ENCODE measurements at places on chromosomes 3 and 15. TPM values are rescaled to one million over a fixed set of nuclear protein-coding genes. Genes with fewer than 3 reads are reported as not detected.
A peak's percentile ranks its signal among the peaks of the same experiment; 100 is the strongest.

DZIP3 gene
- 19.3 TPM for total RNA-seq

GRCh38 chr3:38608086-38608775, 41.3 kb downstream of the SCN5A start:
- no peaks in the 10 kb centered on the region for H3K4me1 ChIP-seq
- H3K27me3 ChIP-seq: no peaks in the 10 kb centered on the region
- H3K27ac ChIP-seq: no peak overlapping the region

- DNase-seq: no peak
- H3K27ac ChIP-seq: no peak overlapping the region
- H3K4me1 ChIP-seq: no peaks in the 10 kb centered on the region
- peaks cover 23% of the 10 kb centered on the region for H3K36me3 ChIP-seq
- H3K27me3 ChIP-seq: no peaks in the 10 kb centered on the region
Measured at GRCh38 chr3:52226229-52226817, 878 bp upstream of the TLR9 start.

FOXL2NB gene
- total RNA-seq: not detected

KNL1 gene
- total RNA-seq: 5.0 TPM

FBLN2 gene
- 138 TPM for total RNA-seq

PAQR5 gene
- 9.8 TPM for total RNA-seq

DNA sequence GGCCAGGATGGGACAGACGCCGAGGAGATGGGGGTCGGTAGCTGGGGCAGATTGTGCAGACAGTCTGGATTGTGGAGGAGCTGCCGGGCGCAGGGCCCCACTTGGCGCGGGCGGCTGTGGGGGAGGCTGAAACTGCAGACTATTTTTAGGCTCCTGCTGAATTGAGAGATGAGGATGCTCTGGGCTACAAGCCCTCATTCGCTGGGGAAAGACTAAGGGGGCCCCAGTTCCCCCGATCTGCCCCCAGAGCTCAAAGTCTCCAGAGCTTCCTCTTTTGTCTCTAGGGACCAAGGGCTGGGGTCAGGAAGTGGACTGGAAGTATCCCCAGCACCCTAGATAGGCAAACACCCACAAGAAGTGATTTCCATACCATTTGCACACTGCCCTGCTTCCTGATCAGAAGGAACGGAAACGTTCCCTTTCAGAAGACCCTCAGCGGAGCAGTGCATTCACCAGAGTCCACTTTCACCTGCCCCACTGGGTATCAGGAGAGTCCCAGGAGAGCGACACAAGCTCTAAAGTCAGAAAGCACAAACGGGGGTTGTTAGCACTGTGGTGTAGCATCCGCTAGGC, 29.7 kb downstream of the SEMA7A start:
- H3K27me3 ChIP-seq: no peaks in the 10 kb centered on the region
- no peaks in the 10 kb centered on the region for H3K36me3 ChIP-seq
- DNase-seq: no peak
- H3K4me1 ChIP-seq: peaks cover 27% of the 10 kb centered on the region
- no peak overlapping the region for H3K27ac ChIP-seq

GRCh38 chr15:55222588-55222987, 25.8 kb upstream of the RSL24D1 start:
- no peak overlapping the region for H3K4me3 ChIP-seq
- DNase-seq: no peak
- no peak overlapping the region for H3K27ac ChIP-seq
- peaks cover 13% of the 10 kb centered on the region for H3K4me1 ChIP-seq
- no peaks in the 10 kb centered on the region for H3K36me3 ChIP-seq

DNA sequence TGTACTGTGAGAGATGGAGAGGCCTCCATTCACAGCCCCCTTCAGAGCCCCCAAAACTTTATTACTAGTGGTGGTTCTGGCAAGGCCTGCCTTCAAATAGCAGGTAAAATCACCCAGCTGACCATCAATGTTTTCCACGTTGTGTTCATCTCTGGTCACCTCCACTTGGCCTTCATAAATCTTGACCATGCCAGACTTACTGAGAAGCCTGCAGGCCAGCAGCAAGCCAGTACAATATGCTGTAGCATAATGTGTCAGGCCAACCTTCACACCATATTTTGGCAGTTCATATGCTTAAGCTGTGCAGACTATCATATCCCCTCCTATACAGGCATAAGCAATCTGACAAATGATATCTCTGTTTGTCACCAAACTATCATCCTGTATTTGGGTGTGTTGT, 62.1 kb downstream of the ZNF621 start:
- no peak for DNase-seq
- no peaks in the 10 kb centered on the region for H3K36me3 ChIP-seq
- H3K27me3 ChIP-seq: no peaks in the 10 kb centered on the region
- no peak overlapping the region for H3K4me3 ChIP-seq
- no peak overlapping the region for H3K27ac ChIP-seq
- H3K4me1 ChIP-seq: no peaks in the 10 kb centered on the region

- H3K4me3 ChIP-seq: no peak overlapping the region
- H3K27me3 ChIP-seq: no peaks in the 10 kb centered on the region
- peaks cover 2% of the 10 kb centered on the region for H3K4me1 ChIP-seq
- DNase-seq: no peak
- no peak overlapping the region for H3K27ac ChIP-seq
- no peaks in the 10 kb centered on the region for H3K36me3 ChIP-seq
Measured at GRCh38 chr3:170640737-170641171, 54.9 kb upstream of the SLC7A14 start.

- H3K4me1 ChIP-seq: no peaks in the 10 kb centered on the region
- no peaks in the 10 kb centered on the region for H3K36me3 ChIP-seq
- H3K4me3 ChIP-seq: no peak overlapping the region
- no peak for DNase-seq
Measured at GRCh38 chr3:142046320-142047020, 102.9 kb downstream of the TFDP2 start.

DNA sequence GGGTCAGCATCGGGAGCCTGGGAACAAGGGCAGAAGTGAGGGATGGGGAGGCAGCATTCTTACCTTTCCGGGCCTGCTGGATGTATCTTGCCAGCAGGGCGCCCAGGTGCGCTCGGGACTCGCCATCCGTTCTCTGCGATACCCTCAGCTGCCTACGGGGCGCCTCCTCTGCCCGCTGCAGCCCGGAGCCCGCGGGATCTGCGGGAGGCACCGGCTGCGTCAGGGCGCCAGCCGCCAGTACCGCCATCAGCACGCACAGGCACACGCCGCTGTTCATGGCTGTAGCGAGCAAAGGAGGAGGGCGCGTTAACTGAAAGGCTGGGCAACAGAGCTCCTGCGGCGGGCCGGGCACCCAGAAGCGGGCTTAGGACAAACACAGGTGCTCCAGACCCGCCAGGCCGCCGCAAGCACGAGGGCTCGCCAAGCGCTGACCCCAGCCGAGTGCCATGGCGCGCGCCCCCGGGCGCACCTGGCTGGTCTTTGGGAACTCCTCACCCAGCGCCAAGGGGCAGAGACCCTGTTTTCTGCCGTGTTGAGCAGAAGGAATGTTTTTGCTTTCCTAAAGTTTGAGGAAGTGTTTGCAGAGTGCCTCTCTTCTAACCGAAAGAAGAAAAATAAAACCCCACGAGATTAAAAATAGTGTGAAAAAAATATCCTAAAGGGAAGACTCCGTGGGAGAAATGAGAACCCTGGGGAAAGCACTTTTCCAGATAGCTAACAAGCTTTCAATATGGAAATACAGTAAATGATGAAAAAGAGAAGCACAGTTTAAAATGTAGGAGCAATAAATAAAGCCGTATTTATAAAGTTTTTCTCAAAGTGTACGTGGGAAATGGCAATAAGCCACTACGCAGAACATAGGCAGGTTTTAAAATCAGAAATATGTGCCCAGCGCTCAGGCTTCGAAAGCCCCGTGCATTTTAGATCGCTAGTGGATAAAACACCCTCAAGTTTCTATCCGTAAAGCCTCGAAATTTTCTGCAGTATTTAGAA, 2.3 kb downstream of the CCK start:
- peaks cover 35% of the 10 kb centered on the region for H3K27me3 ChIP-seq
- H3K4me3 ChIP-seq: peak overlapping the region; percentile 21
- H3K4me1 ChIP-seq: peaks cover 2% of the 10 kb centered on the region
- DNase-seq: no peak
- H3K36me3 ChIP-seq: no peaks in the 10 kb centered on the region

DNA sequence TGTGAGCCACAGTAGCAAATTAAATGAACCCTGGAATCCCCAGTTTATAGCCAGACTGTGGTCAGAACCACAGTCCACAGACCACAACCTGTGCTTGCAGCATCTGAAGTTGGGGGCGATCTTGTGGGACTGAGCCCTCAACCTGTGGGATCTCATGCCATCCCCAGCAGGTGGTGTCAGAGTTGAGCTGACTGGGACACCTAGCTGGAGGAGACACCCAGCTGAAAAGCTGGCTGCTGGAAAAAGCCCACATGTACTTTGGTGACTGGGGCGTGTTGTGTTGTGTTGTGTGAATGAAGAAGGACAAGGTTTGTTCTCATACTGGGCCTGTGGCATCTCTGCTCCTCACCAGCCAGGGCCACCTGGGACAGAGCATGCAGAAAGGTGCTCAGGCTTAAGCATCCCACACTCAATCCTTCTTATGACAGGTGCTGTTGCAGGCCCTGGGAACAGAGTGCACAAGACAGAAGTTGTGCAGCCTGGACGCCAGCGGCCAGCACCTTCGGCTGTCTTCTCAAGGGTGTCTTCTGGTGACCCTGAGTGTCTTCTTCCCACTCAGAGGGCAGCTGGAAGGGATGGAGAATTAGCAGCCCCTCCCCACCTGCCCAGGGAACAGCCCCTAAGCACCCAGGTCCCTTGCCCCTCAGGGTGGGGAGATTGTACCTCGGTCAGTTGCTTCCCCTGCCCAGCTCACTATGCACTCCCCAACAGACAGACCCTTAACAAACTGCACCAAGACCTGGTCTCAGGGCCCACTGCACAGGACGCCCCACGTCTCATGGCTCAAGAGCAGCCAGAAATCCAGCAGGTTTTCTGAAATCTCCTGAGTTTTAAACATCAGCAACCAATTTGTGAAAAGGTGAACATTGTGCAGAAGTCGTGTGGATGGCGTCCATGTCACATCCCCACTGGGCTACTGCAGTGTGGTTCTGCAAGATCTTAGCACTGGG, 2.2 kb upstream of the UROC1 start:
- H3K36me3 ChIP-seq: no peaks in the 10 kb centered on the region
- no peaks in the 10 kb centered on the region for H3K4me1 ChIP-seq
- no peak overlapping the region for H3K4me3 ChIP-seq
- H3K27ac ChIP-seq: no peak overlapping the region

GRCh38 chr3:57680046-57680445, 12.8 kb downstream of the DENND6A start:
- no peak overlapping the region for H3K27ac ChIP-seq
- H3K4me3 ChIP-seq: no peak overlapping the region
- DNase-seq: no peak
- H3K27me3 ChIP-seq: no peaks in the 10 kb centered on the region

DNA sequence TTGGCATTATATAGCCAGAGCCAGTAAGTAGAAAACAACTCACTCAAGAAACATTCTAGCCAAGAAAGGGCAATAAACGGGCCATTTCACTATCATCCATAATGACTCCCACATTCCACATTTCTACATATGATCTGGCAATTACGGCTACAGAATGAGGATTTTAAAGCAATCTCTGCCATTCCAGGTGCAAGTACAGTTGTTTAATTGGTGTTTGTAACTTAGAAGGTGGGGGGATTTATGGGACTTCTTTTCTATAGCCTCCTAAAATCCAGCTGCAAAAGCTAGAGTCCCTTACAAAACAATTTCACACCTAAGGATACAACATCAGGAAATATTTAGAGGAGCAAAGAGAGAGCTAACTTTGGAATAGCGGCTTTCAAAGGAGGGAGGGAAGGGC, 295.4 kb upstream of the RORA start:
- no peak overlapping the region for H3K27ac ChIP-seq
- H3K27me3 ChIP-seq: no peaks in the 10 kb centered on the region
- no peaks in the 10 kb centered on the region for H3K4me1 ChIP-seq
- no peak overlapping the region for H3K4me3 ChIP-seq

UROC1 gene
- not detected for total RNA-seq

GRCh38 chr3:48433472-48434118, 3.7 kb upstream of the PLXNB1 start:
- H3K4me3 ChIP-seq: peak overlapping the region; percentile 23
- H3K27me3 ChIP-seq: no peaks in the 10 kb centered on the region
- no peak overlapping the region for H3K27ac ChIP-seq
- peaks cover 7% of the 10 kb centered on the region for H3K36me3 ChIP-seq
- peak; percentile 84 for DNase-seq

GRCh38 chr3:157130467-157131251, 29.3 kb downstream of the CCNL1 start:
- peak; percentile 76 for DNase-seq
- no peaks in the 10 kb centered on the region for H3K27me3 ChIP-seq
- no peaks in the 10 kb centered on the region for H3K36me3 ChIP-seq
- no peak overlapping the region for H3K4me3 ChIP-seq

DNA sequence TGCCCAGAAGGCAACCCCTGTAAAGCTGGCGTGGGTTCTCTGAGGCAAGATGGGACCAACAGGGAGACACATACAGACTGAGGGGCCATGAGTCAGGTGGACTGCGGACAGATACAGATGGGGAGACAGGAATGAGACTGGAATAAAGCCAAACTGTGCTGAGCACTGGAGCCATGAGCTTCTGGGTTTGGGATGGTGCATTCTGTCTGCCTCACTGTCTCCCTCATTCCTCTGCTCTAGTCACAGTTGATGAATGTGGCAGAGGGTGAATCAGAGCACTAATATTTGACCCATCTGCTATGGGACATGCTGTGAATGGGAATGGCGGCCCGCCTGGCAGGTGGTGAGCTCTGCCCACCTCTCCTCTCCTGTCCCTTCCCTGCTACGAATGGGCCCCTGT, 262.9 kb downstream of the EPHB1 start:
- DNase-seq: no peak
- H3K4me1 ChIP-seq: no peaks in the 10 kb centered on the region
- no peaks in the 10 kb centered on the region for H3K27me3 ChIP-seq
- H3K4me3 ChIP-seq: no peak overlapping the region

GRCh38 chr3:190716961-190717360, 145.5 kb downstream of the GMNC start:
- DNase-seq: peak; percentile 46
- no peaks in the 10 kb centered on the region for H3K36me3 ChIP-seq
- peaks cover 3% of the 10 kb centered on the region for H3K4me1 ChIP-seq
- H3K4me3 ChIP-seq: no peak overlapping the region
- H3K27me3 ChIP-seq: no peaks in the 10 kb centered on the region

SLC51A gene
- total RNA-seq: not detected

GRCh38 chr15:29308299-29308698, 38.7 kb upstream of the NSMCE3 start:
- H3K4me3 ChIP-seq: no peak overlapping the region
- H3K4me1 ChIP-seq: no peaks in the 10 kb centered on the region
- DNase-seq: no peak
- no peaks in the 10 kb centered on the region for H3K27me3 ChIP-seq

POLQ gene
- 4.1 TPM for total RNA-seq

GRCh38 chr15:49741712-49742111, 120.9 kb downstream of the DTWD1 start:
- DNase-seq: no peak
- H3K4me3 ChIP-seq: no peak overlapping the region
- H3K27ac ChIP-seq: no peak overlapping the region
- H3K4me1 ChIP-seq: no peaks in the 10 kb centered on the region
- H3K36me3 ChIP-seq: no peaks in the 10 kb centered on the region

- no peak for DNase-seq
- H3K4me1 ChIP-seq: no peaks in the 10 kb centered on the region
Measured at GRCh38 chr3:11619946-11620652, 23.6 kb downstream of the VGLL4 start.
